Astrocyte of the spinal cord (primary cell): ENCODE measurements at places on chromosomes 2 and 18.

- peak; percentile 47 for DNase-seq
Measured at GRCh38 chr2:7023542-7023941, 106.3 kb downstream of the RNF144A start.

DNA sequence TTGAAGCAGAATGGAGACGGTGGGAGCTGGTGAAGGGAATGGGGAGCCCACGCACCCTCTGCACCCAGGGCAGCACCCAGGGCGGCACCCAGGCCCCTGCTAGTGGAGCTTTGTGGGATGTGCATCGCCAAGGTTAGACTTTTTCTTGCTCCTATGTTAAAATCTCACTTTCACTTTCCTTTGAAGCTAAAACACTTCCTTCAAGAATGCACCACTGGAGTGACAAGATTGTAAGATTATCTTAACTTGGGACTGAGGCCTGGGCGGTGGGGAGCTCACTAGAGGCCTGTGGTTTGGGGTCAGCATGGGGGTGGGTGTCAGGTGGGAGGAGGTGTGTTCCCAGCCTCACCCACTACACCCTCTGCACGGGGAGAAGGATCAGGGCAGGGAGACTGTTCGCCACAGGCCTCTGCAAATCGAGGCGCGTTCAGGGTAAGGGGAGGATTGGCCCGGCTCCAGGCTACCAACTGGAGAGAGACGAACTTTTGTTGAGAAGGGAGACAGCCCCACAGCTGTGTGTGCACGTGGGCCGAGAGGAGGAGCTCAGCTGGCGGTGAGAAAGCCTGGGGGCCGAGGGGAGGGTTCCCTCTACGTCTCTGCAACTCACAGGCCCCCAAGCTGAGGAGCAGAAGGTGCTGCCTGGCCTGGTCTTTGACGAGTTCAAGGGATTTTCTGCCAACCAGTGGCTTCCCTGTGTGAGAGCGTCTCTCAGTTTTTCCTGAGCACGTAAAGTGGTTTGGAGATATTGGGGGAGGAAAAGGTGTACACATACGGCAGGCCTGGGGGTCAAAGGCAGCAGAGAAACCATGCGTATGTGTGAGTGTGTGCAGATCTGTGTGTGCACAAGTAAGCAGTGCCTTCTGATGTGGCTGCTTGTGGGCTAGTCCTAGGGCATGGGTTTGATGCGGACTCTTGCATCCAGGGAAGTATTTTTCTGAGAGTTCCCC, 147.7 kb downstream of the KLHL29 start:
- no peak for DNase-seq

- DNase-seq = peak; percentile 53
Measured at GRCh38 chr2:120552800-120553481, 182.7 kb upstream of the GLI2 start.

GRCh38 chr18:45341454-45341853, 273.8 kb upstream of the SLC14A2 start:
- DNase-seq = no peak

GRCh38 chr2:220446106-220446712, 818.8 kb downstream of the SLC4A3 start:
- no peak for DNase-seq

- DNase-seq = peak; percentile 36
Measured at GRCh38 chr18:13376298-13376840, 157.8 kb downstream of the LDLRAD4 start.

GRCh38 chr2:121873864-121874263, 118.4 kb downstream of the TSN start:
- no peak for DNase-seq

GRCh38 chr2:133324150-133324561, 244.1 kb downstream of the NCKAP5 start:
- peak; percentile 78 for DNase-seq

- no peak for DNase-seq
Measured at GRCh38 chr2:71191570-71191943, 35.3 kb downstream of the PAIP2B start.

DNA sequence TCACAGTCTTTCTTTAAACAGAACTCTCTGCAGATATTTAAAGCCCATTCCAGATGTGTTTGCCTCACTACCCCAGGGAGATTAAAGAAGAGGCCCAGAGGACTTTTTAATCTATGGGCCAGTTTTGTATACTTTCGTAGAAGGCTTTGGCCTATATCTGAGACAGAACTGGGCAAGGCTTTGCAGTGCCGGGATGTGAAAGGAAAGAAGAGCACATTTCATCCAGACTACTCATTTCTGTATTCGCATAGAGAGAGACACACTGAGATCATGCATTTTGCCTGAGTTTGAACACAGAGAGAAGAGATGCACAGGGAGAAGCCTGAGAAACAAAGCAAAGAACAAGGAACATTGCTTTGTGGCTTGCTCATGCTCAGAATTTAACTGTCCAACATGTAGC, 54.9 kb upstream of the SLC5A7 start:
- DNase-seq = no peak

- DNase-seq = peak; percentile 41
Measured at GRCh38 chr2:100281521-100282438, 40.5 kb downstream of the LONRF2 start.

DNA sequence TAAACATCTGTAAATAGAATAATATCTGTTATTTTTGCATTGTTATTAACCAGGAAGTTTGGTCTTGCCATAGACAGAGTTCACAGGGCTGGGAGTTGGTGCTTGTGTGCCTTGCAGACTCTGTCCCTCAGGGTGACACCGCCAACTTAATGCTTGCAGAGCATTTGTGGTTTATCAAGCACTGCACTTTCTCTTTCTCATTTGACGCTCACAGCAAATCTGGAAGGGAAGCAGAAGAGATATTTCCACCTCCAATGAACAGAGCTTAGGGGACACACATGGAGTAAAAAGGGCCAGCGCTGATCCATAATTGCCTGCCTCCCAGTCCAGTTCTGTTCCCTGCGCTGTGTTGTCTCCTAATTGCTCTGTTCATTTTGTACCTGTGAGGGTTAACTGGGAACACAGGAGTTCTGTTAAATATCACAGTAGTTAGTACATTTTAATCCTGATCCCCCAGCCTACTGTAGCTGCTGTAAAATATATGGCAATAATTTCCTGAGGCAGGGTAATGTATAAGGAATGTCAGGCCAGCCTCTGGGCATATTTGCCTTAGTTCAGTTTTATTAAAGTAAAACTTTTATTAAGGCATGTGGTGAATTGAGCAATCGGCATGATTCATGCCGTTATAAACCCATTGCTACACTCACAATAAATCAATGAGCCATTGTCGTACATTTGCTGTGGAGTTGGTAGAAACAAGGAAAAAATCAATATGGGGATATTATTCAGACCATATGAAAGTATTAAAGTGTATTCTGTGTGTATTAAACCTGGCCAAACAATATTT, 182.5 kb upstream of the OSR1 start:
- DNase-seq = peak; percentile 86

DNA sequence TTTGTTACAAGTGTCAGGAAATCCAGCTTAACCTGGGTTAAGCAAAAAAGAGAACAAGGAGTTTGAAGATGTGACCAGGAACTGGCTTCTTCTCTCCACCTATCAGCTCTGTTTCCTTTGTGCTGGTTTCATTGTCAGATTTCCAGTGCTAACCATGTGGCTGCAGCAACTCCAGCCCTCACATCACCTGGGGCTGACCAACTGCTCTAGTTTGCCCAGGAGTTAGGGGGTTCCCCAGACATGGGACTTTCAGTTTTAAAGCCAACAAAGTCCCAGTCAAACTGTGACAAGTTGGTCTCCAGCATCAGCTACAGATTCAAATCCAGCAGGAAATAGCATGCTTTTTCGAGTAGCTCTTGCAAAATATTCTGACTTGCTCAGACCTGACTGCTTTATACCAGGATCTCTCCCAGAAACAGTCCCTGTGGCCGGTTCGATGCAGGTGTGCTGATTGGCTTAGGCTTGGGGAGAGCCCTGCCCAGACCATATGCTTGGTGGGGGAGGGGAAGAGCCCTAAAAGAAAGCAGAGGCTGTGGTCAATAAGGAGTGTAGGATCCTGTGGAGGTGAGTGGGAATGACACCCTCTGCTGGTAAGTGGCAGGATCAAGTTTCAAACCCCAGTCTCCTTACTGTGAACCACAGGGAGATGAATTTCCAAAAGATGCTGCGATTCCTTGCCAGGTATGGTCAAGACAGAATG, 49.5 kb downstream of the KCNE4 start:
- DNase-seq = peak; percentile 45

DNA sequence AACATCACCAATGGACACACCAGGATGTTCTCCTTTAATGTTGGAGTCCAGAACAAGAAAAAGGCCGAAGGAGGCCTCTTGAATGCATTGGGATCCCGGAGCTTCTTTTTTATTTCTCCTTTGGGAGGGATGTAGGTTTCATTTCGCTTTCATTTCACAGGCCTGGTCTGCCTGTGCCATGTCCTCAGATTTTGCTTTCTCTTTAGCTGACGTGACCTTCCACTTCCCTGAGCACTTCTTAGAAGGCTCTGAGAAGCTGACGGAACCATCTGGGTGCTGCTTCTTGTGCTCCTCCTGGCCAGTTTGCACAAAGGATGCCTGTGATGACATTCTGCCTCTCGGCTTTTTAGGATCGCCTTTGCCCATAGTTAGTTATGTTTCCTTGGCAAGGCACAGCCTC, 15.1 kb upstream of the MBOAT2 start:
- no peak for DNase-seq

DNA sequence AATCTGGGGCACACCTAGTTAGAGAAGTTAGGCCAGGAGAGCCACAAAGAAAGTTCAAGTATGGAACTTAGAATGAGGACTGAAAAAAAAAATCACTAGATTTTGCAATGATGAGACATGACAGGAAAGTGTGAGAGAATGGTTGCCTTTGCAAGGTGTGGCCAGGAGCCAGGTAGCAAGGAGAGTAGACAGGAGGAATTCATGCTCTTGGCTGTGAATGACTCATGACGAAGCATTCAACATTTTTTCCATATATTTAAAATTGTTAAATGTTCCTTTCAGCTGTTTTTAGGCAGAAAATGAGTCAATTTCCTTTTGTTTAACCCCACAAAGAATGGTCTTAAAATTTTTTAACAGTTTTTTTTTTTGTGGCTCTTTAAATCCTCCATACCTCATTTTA, 636.9 kb downstream of the PLCL1 start:
- peak; percentile 8 for DNase-seq

DNA sequence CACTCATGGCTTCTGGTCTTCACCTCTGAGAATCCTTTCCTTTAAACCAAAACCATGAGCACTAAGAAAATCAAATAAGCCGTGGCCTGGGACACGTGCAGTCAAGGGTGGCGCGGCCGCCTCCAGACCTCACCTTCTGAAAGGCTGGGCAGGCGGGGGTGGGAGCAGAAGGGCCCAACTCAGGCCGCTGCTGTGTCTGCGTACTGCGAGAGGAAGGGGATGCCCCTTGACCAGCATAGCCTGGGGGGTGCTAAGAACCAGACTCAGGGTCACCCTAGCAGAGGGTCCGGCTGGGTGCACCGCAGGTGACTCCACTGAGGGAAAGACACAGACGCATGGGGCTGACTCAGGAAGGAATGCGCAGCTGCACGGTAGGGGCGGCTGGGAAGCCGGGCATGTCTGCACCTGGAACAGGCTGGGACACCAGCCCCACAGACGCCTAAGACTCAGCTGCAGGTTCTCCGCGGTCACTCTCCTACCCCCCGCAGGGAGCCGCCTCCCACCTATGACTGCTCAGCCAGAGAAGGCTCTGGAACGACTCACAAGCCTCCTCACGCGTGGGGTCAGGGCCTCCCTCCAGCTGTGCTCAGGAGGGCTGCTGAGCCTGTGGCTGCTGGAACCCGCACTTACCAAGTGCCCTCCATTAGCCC, 432.4 kb upstream of the MYT1L start:
- no peak for DNase-seq

GRCh38 chr2:20391951-20392699, 41.5 kb upstream of the PUM2 start:
- no peak for DNase-seq

DNA sequence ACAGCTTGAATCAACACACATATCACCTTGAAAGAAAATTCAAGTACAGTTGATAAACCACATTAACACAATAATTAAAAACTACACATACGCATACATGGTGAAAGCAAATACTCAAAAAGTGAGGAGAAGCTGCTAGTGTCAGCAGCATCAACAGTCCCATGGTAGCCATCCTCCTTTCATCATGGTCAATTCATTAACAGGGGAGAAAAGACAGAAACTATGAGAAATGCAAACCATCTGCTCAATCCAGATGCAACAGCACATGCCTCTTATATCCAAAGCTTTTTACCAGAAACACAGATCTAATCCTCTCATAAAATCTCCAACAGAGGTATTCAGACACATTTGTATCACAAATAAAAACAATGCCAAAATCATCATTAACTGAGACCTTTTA, 81.9 kb upstream of the CHRNA1 start:
- DNase-seq = no peak

- no peak for DNase-seq
Measured at GRCh38 chr2:38243186-38243880, 133.7 kb downstream of the ATL2 start.

- no peak for DNase-seq
Measured at GRCh38 chr2:85737961-85738360, 15.8 kb upstream of the ATOH8 start.

GRCh38 chr2:45316576-45317338, 294.3 kb downstream of the SRBD1 start:
- DNase-seq = peak; percentile 10

- no peak for DNase-seq
Measured at GRCh38 chr2:98128556-98129109, 41.7 kb downstream of the VWA3B start.

DNA sequence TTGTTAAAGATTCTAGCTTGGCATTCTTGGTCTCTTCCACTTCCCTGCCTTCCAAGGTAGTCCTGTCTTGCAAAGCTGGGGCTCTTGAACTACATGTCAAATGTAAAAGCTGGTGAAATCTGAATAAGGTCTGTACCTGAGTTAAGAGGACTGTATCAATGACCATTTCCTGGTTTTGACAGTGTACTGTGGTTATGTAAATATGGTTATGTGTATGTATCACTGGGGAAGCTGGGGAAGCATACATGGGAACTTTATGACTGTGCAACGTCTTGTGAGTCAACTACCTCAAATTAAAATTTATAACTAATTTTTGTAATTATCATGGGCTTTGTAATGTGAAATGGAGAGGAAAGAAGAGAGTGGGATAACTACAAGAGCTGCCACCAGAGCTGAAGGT, 81.7 kb downstream of the COL4A4 start:
- no peak for DNase-seq

DNA sequence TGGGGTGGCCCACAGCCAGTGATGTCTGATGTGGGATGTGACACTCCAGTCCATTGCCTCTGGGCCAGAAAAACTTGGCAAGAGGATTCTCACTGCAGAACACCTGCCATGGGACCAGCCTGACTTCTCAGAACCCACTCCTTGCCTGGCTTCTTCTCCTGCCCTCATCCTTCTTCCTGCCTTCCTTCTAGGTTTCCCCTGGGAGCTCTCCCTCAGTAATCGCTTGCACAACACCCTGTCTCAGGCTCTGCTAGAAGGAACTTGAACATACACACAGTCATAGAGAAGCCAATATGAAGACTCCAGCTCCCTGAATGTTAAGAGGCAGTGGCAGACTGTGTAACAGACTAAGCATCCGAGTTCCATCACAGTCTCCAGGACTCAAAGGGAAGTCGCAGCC, 4.3 kb upstream of the COL6A3 start:
- DNase-seq = no peak

- no peak for DNase-seq
Measured at GRCh38 chr2:83063511-83063910, 1395.6 kb downstream of the SUCLG1 start.

GRCh38 chr2:224869601-224870233, 153.6 kb upstream of the CCDC195 start:
- peak; percentile 91 for DNase-seq
